ENCODE measurements at places on chromosomes 16 and 17.

DNA sequence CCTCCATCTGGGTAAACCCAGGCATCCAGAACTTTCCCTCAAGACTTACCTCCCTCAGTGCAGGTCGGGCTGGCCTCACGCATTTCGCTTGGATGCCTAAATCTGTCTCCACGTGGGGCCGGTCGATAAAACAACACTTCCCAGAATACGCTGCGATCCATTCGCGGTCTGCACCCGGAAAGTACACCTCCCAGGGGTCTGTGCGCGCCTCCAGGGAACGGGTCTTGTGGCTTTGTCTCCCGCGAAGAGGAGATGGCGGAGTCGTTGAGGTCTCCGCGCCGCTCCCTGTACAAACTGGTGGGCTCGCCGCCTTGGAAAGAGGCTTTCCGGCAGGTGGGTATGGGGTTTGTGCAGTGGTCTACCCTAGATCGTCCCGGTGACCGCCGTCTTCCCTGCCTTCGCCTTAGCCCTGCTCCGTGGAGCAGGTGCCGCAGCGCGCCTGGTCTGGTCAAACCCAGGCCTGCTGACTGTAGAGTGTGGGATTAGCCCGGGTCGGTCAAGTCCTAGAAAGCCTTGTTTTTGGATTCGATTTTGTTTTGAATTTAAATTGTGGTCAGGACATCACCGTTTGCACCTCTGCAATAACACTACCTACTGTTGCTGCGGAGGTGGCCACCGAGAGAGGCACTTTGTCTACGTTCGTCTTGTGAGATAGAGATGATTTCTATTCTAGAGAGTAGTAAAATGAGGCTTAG is at the start of gene RPAIN:
Gene RPAIN, plus strand, starts transcription at position 224 of the 695 bp plus-strand sequence. Its CDS starts 29 bp downstream, at position 253.
- DNase-seq: peak; percentile 76

GRCh38 chr17:74566132-74566753 is 1.1 kb downstream of the CD300H start:
- peak; percentile 17 for DNase-seq

DNA sequence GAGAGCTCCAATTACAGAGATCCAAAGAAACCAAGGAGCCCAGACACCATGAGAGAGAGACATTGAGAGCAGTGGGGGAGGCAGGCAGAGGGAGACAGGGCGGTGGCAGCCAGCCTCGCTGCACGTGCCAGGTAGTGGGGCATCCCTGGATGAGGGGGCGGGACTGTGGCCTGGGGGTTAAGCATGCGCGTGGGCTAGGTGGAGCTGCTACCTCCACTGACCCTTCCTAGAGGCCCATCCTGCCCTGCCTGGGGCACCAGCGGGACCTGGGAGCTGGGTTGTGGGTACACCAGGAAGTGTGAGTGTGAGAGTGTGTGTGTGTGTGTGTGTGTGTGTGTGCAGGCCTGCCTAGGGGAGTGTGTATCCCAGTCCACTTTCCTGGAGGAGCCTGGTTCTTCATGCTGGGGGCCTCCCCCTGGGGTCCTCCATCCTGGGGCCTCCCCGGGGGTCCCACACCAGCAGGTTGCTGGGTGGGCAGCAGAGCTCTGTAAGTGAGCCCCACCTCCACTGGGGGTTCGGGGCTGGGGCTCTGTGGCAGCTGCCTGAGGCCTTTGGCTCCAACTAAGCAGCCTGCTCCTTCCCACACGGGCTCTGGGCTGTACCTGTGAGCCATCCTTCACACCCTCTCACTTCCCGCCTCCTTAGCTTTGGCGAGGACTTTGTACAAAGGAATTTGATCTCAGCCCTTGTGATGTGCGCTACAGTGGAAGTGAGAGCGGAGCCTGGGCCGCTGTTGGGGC is 127.4 kb downstream of the IRF8 start:
- DNase-seq: no peak

DNA sequence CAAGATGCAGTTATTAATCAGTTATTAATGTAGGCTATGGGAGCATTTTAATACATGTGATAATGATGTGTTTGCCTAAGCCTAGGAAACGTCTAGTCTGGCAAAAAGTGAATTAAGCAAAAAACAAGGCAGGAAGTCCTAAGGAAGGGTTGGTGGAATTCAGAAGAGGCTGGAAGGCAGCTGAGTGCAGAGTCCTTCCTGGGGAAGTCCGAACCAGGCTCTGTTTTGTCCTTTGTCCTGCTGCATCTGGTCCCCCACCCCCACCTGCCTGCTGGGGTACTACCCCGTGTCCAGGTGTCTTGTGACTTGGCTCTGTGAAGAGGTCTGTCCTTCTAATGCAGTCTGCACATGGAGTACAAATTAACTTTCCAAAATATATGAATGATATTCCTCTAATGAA is 1.5 kb upstream of the MYH10 start:
- DNase-seq: no peak

DNA sequence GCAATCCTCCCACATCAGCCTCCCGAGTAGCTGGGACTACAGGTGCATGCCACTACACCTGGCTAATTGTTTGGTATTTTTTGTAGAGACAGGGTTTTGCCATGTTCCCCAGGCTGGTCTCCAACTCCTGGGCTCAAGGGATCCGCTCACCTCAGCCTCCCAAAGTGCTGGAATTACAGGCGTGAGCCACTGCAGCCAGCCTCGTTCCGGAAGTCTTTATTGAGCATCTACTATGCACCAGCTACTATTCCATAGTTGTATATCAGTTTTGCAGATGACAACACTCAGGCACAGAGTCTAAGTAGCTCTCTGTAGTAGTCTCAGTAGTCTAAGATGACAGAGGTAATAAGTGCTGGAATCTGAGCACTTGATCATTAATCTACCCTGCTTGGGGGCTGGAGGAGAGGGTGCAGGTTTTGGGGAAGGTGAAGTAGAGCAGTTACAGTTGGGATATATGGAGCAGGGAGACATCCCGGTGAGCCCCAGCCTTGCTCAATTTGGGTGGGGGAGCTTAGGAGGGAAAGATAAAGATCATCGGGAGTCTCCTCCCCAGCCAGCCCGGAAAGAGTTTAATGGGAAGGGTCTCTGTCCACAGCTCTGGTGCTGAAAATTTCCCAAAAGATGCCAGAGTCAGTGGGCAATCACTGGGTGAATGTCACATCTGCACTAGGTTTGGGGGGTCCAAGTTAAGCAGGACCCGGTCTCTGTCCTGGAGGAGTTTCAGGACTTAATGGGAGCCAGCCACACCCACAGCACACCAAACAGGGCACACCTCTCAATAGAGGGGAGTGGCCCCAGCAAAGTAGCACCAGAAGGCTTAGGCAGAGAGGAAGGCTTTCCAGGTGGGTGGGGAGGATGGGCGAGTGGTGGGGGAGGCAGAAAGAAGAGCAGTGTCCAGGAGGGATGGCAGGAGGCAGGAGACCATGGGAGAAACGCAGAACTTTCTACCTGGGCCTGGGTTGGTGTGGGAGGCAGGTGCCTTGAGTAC is 1.7 kb downstream of the OTOP3 start:
- DNase-seq: no peak

DNA sequence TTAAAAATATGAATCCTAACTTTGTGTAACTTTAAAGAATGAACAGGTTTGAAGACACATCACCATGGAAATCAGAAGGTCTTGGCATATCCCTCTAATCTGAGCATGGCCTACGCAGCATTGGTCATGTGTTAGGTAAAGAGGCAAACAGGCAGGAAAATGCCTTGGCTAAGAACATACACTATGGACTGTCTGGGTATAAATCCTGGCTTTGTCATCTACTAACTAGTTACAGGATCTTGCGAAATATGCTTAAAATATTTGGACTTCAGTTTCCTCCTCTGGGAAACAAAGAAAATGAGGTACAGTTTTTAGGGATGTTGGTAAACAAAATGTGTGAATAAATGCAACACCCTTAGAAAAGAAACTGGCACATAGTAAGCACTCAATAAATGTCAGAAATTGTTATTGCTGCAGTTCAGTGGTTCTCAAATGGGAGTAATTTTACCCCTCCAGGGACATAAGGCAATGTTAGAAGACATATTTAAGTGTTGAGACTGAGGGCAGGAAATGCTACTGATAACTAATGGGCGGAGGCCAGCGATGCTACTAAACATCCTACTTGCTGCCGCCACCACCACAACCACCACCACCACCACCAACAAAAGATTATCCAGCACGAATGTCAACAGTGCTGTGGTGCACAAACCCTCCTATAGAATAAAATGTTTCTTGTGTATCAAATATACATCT is 770.8 kb upstream of the SOX9 start:
- DNase-seq: no peak

DNA sequence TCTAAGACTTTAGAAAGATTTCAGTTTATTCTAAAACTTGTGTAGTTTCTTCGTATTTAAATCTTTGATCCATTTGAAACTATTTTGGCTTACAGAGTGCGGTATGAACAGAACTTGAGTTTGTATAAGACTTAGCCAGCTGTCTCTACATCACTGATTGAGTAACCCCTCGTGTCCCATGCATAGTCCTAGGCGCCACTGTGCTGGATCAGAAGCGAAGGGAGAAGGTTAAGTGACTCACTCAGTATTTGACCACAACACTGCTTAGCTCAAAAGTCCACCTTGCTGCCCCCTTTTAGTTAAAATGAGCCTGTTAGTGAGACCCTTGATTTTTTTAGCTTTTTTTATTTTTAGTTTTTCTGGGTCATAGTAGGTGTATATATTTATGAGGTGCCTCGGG is 28.4 kb downstream of the CD300LB start:
- no peak for DNase-seq

DNA sequence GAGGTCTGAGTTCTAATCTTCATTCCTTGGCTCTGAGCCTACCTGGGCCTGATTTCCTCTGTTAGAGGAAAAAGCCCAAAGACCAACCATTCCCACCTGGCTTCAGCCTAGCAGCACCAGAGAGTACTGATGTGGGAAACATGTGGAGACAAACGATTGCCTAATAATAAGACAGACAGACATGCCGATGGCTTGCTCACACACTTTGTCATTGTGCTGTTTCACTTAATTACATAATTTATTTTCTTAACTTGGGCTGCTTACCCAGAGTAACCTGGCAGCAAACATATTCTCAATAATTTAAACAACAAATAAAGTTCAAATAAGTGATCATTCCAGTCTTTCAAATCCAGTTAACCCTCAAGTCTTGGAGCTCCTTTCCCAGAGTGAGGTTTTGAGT is 83.4 kb downstream of the MAF start:
- no peak for DNase-seq

DNA sequence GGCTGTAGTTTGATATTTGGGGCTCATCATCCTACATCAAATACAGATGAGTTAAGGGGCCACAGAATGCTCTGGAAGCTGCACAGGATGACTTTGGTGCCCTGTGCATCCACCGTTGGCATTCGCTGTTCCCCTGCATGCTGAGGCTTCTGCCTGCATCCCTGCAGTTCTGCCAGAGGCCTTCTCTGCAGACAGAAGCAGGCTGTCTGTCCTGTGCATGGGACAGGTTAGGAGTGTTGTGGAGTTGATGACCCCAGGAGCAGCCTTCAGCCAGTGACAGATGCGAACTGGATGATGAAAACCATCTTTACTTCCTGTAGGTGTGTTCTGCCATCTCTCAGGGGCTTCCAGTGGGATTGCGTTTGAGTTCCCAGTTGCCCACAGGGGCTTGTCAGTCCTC is 13.6 kb upstream of the TNS4 start:
- DNase-seq: no peak

DNA sequence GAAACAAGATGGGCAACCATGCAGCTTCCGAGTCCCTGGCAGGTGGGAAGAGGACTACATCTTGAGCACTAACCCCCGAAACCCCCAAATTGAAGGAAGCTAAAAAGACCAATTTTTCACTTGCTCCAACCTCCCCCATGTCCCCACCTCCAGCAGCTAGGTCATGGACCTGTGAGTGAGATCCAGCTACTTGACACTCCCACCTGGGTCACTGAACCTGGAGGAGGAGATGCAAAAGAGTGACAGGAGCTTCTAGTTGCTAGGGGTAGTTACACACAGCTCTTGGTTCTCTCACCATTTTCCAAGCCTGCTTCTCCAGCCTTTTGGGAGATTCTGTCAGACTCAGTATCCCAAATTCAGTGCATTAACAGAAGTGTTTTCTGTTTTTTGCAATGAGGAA is 11.2 kb downstream of the PDZD9 start:
- DNase-seq: no peak

DNA sequence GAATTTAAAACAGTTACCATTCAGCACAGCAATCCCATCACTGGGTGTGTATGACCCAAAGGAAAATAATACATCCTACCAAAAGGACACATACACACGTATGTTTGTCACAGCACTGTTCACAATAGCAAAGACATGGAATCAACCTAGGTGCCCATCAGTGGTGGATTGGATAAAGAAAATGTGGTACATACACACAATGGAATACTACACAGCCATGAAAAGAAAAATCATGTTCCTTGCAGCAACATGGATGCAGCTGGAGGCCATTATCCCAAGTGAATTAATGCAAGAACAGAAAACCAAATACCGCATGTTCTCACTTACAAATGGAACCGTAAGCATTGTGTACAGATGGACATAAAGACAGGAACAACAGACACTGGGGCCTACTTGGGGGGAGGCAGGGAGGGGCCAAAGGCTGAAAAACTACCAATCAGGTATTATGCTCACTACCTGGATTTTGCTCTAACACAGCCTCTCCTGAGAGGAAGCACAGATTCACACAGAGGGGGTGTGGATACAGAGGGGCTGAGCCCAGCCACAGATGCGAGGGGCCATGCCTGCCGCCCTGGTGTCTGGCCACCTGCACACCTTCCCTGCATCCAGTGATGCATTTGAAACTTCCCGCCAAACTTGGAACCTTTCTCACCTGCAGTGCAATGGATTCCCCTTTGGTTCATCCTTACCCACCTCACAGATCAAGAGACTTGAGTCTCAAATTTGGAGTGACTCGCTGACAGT is 55.9 kb downstream of the USP22 start:
- DNase-seq: no peak

- no peak for DNase-seq
These were observed 23.5 kb downstream of the SNX29 start for GRCh38 chr16:12000032-12000431.

GRCh38 chr16:51773071-51773890 is 622.2 kb upstream of the SALL1 start:
- DNase-seq: no peak

DNA sequence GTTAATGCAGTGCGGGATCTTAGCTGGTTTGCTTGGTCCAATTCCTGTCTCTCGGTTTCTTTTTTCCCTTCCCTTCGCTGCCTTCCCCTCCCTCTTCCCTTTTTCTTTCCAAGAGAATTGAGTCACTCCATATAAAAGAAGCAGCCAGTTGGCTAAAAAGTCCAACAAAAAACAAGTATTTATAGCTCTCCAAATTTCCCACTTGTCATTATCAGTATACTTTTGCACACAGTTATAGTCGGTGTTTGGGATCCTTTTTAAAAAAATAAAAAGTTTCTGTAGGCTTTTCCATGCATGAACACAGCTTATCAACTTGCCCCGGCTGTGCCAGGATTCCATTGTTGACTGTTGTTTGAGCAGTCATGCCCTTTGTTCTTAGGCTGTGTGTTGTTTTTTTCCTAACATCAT is 24.9 kb downstream of the HMOX2 start:
- no peak for DNase-seq

Measured in stimulated activated CD4-positive, alpha-beta T cell treated with anti-CD3 and anti-CD28 coated beads, TNF-alpha, amount 100 ng/mL, for 48 hours (primary cell).